ENCODE measurements at places on chromosomes 3 and 15.

DNA sequence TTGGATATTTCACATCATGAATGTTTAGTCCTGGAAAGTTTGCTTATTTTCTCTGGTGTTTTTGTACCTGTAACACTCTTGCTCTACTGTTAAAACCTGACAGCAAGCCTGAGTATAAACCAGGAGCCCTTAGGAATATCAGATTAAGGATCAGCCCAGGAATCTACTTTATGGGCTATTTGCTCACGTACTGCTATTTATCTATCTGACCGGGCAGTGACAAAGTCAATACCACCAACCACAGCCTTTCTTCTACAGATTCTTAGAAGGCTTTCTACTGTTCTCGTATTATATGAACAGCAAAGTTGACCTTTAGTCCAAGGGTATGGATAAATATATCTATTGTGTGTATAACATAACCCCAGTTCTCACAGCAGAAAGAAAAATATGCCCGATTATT lies 521.2 kb downstream of the RBMS3 start:
- no peak for DNase-seq

DNA sequence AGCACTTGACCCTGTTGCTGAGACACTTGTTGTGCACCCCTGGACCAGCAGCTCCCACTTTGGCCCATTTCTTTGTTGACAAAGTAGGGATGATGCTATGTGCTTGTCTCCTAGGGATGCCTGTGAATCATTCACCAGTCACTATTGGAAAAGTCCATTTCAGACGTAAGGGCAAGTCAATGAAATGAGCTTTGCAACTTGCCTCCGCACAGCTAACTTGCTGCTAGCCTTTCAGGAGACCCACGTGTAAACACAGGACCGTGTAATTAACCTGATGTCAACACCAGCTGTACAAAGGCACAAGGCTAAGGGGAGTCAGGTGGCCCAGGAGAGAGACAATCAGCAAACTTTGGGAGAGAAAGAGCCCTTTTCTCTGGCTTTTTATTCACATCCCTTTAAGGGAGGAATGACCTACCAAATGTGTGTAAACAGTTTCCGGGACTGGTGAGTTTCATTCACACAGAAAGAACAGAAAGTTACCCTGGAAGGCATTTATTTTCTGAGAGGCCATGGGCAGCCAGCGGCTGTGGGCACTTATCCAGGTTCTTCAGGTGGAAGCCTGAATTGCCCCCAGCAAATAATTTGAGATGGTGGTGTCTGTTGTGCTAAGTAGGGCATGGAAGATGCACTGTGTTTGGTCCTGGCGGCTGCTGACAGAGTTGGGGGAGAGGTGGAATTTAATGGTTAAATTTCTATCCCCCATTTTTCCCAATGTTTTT lies 54.0 kb downstream of the TIPARP start:
- no peak for DNase-seq

GRCh38 chr3:138939561-138940241 lies 7.2 kb downstream of the FOXL2 start:
- DNase-seq, result no peak

GRCh38 chr15:100032358-100033085 lies 299.3 kb upstream of the LYSMD4 start:
- peak; percentile 62 for DNase-seq

- DNase-seq, result peak; percentile 68
These were observed 744.0 kb upstream of the SGO1 start for GRCh38 chr3:20930034-20930433.
